GM23248 (cell line): ENCODE measurements at places on chromosomes 3 and 15. TPM values are rescaled to one million over a fixed set of nuclear protein-coding genes. Genes with fewer than 3 reads are reported as not detected.

LYZL4 gene
- not detected in 2 replicates for total RNA-seq

ITIH1 gene
- total RNA-seq, result not detected in 2 replicates

GRCh38 chr3:185988080-185988815 is 50.4 kb upstream of the TRA2B start:
- peak; percentile 17 for DNase-seq

DNA sequence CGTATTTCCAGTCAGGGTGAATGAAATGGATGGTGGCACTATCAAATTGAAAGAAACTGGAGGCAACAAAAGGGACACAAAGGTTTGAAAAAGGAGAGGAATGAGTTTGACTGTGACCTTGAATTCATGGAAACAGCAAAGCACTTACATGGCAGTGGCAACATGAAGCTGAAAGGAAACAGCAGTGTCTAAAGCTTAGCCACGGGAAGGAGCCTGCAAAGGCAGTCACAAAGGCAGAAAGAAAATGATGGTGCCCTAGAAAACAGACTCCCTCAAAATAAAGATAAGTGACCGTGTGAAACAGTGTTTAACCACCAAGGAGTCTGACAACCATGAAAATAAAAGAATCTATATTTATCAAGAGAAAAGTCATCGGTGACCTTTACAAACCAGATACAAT is 51.2 kb downstream of the SLTM start:
- no peak for DNase-seq

DNA sequence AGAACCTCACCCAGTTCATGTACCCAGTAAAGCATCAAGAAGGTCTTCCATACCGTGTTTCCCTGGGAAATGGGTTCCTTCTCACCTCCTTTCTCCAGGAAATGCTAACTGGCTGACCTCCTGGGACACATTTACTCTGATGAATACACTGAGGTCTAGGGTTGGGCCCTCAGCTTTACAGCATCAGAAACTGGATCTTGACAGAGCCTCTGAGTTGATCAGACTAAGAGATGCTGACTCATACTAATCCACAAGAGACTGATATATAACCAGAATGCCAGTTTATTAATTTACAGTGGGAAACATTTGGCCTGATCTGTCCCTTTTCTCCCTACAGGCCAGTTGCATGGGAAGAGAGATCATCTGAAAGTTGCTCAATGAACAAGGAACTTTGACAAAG is 55.8 kb downstream of the GTF2E1 start:
- peak; percentile 30 for DNase-seq

DNA sequence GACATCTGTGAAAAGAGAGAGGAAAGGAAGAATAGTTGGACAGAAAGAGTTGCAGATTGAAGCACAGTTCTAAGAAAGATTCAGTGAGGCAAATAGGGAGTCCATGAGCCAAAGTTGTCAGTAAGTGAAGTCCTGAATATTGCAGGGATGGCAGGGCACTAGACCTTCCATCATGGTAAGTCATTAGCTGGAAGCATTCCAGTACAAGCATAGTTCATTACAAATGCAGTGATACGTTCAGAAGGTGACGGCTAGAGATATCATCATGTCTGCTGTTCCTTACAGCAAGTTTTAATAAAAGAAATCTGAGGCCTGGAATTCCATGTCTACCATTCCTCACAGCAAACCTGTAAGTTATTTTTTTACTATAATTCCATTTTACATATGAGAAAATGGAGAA is 720.1 kb downstream of the GBE1 start:
- peak; percentile 0 for DNase-seq

DNA sequence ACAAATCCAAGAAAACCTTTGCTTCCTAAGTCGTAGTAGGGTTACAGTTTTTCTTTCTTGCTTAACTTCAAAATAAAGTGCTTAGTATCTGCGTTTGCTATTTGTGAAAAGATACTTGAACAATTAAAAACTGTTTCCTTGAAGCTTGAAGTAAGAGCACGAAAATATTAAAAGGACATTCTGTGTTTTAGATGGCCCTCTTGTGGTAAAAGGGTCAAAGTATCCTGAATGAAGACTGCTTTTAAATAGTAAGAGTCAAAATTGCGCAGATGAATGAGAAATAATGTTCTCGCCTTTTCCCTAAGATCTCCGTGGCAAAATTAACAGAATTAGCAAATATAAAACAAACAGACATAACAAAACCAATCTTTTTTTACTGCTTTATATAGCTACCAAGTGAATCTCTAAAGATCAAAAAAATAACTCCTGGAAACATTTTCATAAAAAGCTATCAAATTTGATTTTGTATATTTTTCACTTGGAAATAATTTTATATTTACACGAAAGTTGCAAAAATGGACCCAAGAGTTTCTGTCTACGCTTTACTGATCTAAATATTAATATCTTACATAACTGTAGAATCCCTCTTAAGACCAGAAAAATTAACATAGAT is 175.4 kb downstream of the MBNL1 start:
- peak; percentile 75 for DNase-seq

- DNase-seq, result no peak
These were observed 527.9 kb upstream of the MDFIC2 start for GRCh38 chr3:70840106-70840870.
